ENCODE measurements at places on chromosomes 2 and 18. TPM values are rescaled to one million over a fixed set of nuclear protein-coding genes. Genes with fewer than 3 reads are reported as not detected.

DNA sequence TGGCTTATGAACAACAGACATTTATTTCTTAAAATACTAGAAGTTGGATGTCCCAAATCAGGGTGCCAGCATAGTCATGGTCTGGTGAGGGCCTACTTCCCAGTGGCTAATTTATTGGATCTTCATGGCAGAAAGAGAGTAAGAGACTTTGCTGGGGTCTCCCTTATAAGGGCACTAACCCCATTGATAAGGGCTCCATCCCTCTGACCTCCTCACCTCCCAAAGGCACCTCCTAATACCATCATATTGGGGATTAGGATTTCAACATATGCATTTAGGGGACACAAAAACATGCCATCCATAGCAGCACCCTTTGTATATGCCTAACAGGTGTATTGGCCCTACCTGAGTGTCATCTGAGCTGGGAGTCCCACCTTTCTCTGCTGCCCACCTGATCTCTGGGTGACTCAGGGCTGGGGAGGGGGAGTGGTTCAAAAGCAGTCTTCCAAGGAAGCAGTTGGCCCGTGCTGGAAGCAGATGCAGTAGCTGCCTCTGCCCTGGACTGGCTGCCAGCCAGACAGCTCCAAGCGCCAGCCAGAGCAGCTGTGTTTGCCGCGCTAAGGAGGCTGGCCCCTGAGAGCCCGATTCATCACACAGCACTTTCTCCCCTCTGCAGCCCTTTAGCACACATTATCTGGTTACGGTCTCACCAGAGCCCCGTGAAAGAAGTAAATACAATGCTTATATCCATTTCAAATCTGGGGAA lies 84.6 kb downstream of the SMAD7 start:
- no peak overlapping the region for H3K27ac ChIP-seq
- H3K27me3 ChIP-seq: no peaks in the 10 kb centered on the region
- H3K4me3 ChIP-seq: no peak overlapping the region
- peaks cover 14% of the 10 kb centered on the region for H3K4me1 ChIP-seq
- H3K36me3 ChIP-seq: no peaks in the 10 kb centered on the region

- no peaks in the 10 kb centered on the region for H3K4me1 ChIP-seq
- no peak for DNase-seq
- H3K36me3 ChIP-seq: no peaks in the 10 kb centered on the region
- H3K4me3 ChIP-seq: no peak overlapping the region
Measured at GRCh38 chr2:185895828-185896693, 157.5 kb downstream of the FSIP2 start.

- no peaks in the 10 kb centered on the region for H3K4me1 ChIP-seq
- DNase-seq: no peak
Measured at GRCh38 chr2:133760376-133760775, 192.1 kb upstream of the NCKAP5 start.

GRCh38 chr2:215403441-215404347 lies 32.2 kb downstream of the FN1 start:
- no peak for DNase-seq
- peaks cover 19% of the 10 kb centered on the region for H3K27me3 ChIP-seq
- H3K36me3 ChIP-seq: no peaks in the 10 kb centered on the region
- no peak overlapping the region for H3K27ac ChIP-seq
- no peaks in the 10 kb centered on the region for H3K4me1 ChIP-seq

DNA sequence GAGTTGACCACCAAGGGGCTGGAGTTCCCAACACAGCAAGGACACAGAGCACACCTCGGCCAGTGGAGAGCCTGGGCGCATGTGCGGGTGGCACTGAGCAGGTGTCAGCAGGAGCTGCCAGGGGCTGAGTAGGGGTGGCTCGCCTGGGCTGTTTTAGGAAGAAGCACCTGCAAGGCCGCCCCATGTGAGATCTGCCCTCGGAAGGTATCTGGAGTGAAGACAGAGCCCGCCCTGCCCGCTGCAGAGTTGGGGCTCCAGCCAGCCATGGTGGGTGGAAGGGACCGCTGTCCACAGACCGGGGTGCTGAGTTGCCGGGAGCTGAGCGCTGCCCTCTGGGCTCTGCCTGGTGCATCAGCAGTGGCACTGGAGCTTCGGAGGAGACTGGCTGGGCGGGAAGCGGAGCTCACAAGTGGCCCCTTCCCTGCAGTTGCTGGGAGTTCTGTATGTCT lies 35.2 kb downstream of the MTERF4 start:
- no peak overlapping the region for H3K4me3 ChIP-seq
- H3K36me3 ChIP-seq: no peaks in the 10 kb centered on the region

DNA sequence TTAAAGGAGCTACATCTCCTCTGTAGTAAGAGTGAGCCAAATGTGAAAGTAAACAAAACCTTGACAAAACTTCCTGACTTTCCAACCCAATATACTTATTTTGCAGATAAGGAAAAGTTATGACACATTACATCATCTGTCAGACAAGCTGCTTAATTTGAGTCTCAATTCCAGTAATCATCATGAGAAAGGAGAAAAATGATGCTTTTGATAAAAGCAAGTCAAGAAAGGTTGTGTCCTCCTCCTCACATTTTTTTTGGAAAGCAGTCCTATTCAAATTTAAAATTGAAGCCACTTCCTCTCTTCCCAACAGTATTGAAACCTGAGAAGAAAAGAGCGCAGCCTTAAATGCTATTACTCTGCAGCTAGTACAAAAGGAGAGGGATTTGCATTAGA lies 519.6 kb downstream of the LRP1B start:
- H3K36me3 ChIP-seq: no peaks in the 10 kb centered on the region
- no peaks in the 10 kb centered on the region for H3K4me1 ChIP-seq
- no peak overlapping the region for H3K27ac ChIP-seq
- no peaks in the 10 kb centered on the region for H3K27me3 ChIP-seq
- no peak for DNase-seq

DNA sequence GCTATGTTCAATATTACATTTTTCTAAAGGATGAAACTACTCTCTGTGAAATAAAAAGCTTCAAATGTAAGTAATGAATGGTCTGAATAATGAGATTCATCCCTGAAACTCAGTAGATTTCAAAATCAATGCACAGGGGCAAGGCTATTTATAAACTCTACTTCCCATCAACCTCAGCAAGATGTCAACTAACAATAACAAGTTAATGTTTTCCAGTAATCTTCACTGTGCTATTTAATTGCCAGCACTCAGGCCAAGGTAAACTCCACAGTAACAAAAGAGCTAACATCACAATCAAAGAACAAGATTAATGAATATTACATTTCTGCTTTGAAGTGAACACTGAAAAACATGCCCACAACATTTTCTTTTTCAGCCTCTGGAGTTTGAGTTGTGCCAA lies 144.3 kb upstream of the ZFP36L2 start:
- peaks cover 5% of the 10 kb centered on the region for H3K4me1 ChIP-seq
- peaks cover 6% of the 10 kb centered on the region for H3K36me3 ChIP-seq
- no peaks in the 10 kb centered on the region for H3K27me3 ChIP-seq
- DNase-seq: no peak

DNA sequence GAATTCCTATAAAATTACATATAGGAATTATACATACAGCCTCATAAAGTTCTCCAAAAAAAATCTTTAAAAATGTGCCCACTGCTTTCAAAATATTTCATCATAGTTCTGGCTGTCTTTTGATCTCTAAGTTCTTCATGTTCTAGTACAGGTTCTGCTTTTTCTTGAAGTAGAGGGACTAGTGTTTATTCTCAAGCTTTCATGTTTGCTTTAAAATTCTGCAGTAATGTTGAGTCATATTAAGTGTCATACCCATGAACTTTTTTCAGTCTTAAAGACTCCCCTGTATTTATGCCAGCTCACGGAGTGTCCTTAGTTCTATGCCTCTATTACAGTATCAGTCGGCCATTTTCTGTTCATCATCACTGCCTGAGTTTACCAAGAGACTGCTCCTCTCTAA lies 54.8 kb upstream of the CCDC141 start:
- no peak overlapping the region for H3K27ac ChIP-seq
- DNase-seq: no peak
- peaks cover 31% of the 10 kb centered on the region for H3K4me1 ChIP-seq
- H3K4me3 ChIP-seq: no peak overlapping the region

GRCh38 chr2:229591611-229592010 lies 122.7 kb downstream of the DNER start:
- no peak for DNase-seq
- H3K27ac ChIP-seq: no peak overlapping the region
- H3K36me3 ChIP-seq: no peaks in the 10 kb centered on the region
- H3K27me3 ChIP-seq: peaks cover 11% of the 10 kb centered on the region

DNA sequence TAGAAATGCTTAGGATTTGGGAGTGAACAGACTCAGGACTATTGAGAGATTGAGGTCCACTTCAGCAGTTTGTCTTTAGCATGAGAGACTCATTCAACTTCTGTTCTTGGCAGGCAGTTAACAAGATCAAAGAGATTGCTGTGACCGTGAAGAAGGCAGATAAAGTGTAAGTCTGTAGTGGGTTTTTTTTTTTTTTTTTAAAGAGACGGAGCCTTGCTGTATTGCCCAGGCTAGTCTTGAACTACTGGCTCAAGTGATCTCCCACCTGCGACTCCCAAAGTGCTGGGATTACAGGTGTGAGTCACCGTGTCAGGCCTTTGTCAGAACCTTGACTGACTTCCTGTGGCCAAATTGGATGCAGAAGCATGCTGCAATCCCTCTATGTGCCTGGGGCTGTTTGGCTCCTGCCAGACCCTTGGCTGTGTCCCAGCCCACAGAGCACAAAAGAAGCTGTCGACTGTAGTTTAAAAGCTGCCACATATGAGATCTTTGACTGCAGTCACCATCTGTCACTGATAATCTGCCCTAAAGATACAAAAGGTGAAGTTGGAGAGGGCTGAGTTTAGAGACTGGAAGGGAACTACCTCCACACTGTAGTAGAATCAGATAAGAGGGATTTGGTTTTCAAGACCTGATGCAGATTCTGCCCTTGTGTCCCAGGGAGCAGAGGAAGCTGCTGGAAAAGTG lies 9.9 kb downstream of the CCT7 start:
- H3K4me1 ChIP-seq: peaks cover 11% of the 10 kb centered on the region
- H3K4me3 ChIP-seq: no peak overlapping the region
- peak overlapping the region; percentile 2 for H3K27ac ChIP-seq
- no peak for DNase-seq

- H3K36me3 ChIP-seq: peaks cover 23% of the 10 kb centered on the region
- no peak overlapping the region for H3K4me3 ChIP-seq
- peaks cover 9% of the 10 kb centered on the region for H3K4me1 ChIP-seq
- H3K27ac ChIP-seq: no peak overlapping the region
Measured at GRCh38 chr18:79672490-79673276, 6.9 kb upstream of the CTDP1 start.

- peaks cover 6% of the 10 kb centered on the region for H3K27me3 ChIP-seq
- H3K36me3 ChIP-seq: no peaks in the 10 kb centered on the region
- H3K27ac ChIP-seq: no peak overlapping the region
- no peak overlapping the region for H3K4me3 ChIP-seq
- no peaks in the 10 kb centered on the region for H3K4me1 ChIP-seq
Measured at GRCh38 chr2:235371018-235371417, 122.8 kb upstream of the AGAP1 start.

- H3K27ac ChIP-seq: no peak overlapping the region
- H3K4me1 ChIP-seq: peaks cover 8% of the 10 kb centered on the region
- no peaks in the 10 kb centered on the region for H3K27me3 ChIP-seq
- DNase-seq: no peak
- H3K36me3 ChIP-seq: peaks cover 10% of the 10 kb centered on the region
Measured at GRCh38 chr2:126704434-126705160, 48.6 kb downstream of the GYPC start.

- H3K27me3 ChIP-seq: no peaks in the 10 kb centered on the region
- DNase-seq: no peak
- no peak overlapping the region for H3K4me3 ChIP-seq
- no peak overlapping the region for H3K27ac ChIP-seq
Measured at GRCh38 chr2:224086226-224086914, 47.3 kb upstream of the SERPINE2 start.

GRCh38 chr18:51739044-51739666 lies 541.7 kb upstream of the MEX3C start:
- DNase-seq: no peak
- H3K27ac ChIP-seq: no peak overlapping the region
- H3K36me3 ChIP-seq: no peaks in the 10 kb centered on the region
- H3K4me1 ChIP-seq: no peaks in the 10 kb centered on the region
- no peaks in the 10 kb centered on the region for H3K27me3 ChIP-seq

GRCh38 chr18:48766026-48766425 lies 184.7 kb downstream of the SMAD7 start:
- H3K27me3 ChIP-seq: no peaks in the 10 kb centered on the region
- peaks cover 3% of the 10 kb centered on the region for H3K4me1 ChIP-seq
- no peaks in the 10 kb centered on the region for H3K36me3 ChIP-seq

- H3K27ac ChIP-seq: no peak overlapping the region
- no peaks in the 10 kb centered on the region for H3K4me1 ChIP-seq
- H3K4me3 ChIP-seq: no peak overlapping the region
Measured at GRCh38 chr2:234047361-234047760, 3.1 kb upstream of the SPP2 start.

GRCh38 chr2:194385376-194385775 lies 1271.7 kb upstream of the SLC39A10 start:
- H3K36me3 ChIP-seq: no peaks in the 10 kb centered on the region
- no peaks in the 10 kb centered on the region for H3K27me3 ChIP-seq
- no peaks in the 10 kb centered on the region for H3K4me1 ChIP-seq

- no peak for DNase-seq
- H3K4me3 ChIP-seq: no peak overlapping the region
- no peak overlapping the region for H3K27ac ChIP-seq
- H3K36me3 ChIP-seq: no peaks in the 10 kb centered on the region
- H3K27me3 ChIP-seq: peaks cover 1% of the 10 kb centered on the region
Measured at GRCh38 chr18:57891707-57892391, 88.7 kb upstream of the ATP8B1 start.

- DNase-seq: no peak
- H3K4me3 ChIP-seq: no peak overlapping the region
- H3K27ac ChIP-seq: no peak overlapping the region
- no peaks in the 10 kb centered on the region for H3K4me1 ChIP-seq
- H3K36me3 ChIP-seq: no peaks in the 10 kb centered on the region
Measured at GRCh38 chr2:108428286-108429009, 20.6 kb upstream of the GCC2 start.

DNA sequence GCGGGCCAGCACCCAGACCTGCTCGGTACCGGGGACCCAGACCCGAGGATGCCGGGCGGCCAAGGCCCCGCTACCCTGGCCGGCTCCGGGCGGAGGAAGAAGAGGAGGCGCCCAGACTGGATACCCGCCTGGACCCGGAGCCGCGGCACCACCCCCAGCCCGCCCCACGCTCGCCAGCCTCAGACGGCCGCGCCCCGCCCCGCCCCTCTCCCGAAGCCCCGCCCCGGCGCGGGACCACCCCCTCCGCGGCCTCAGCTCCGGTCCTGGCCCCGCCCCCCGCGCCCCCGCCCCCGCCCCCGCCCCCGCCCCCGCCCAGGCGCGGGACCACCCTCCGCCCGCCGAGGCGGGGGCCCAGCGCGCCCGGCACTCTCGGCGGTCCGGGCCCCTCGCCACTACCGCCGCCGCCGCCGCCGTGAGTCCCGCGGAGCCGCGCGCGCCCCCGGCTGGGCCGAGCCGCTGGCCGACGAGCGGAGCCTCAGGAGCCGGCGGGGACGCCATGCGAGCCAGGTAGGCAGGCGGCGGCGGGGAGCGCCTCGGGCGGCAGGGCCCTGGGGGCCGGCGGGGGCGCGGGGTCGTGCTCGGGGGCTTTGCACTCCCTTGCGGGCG lies at the start of gene SH3BP4:
Gene SH3BP4, plus strand, starts transcription at position 354 of the 606 bp plus-strand sequence. CDS start 82,986 bp downstream, outside the sequence.
- H3K27me3 ChIP-seq: peaks cover 79% of the 10 kb centered on the region
- peaks cover 7% of the 10 kb centered on the region for H3K4me1 ChIP-seq
- DNase-seq: peak; percentile 42
- H3K36me3 ChIP-seq: no peaks in the 10 kb centered on the region

GRCh38 chr2:47043142-47043890 lies 111.8 kb downstream of the STPG4 start:
- no peak for DNase-seq
- H3K36me3 ChIP-seq: peaks cover 33% of the 10 kb centered on the region
- no peaks in the 10 kb centered on the region for H3K27me3 ChIP-seq
- peaks cover 14% of the 10 kb centered on the region for H3K4me1 ChIP-seq

BOK gene
- total RNA-seq: not detected

CHRND gene
- not detected for total RNA-seq

POU3F3 gene
- total RNA-seq: not detected

ABCG5 gene
- total RNA-seq: not detected

UGT1A6 gene
- total RNA-seq: not detected

ATOH8 gene
- total RNA-seq: 0.10 TPM

All from activated CD4-positive, alpha-beta T cell treated with anti-CD3 and anti-CD28 coated beads, Interleukin-2, amount 10 ng/mL, durations not matched to agents 7 days and 5 days (primary cell).